H9 (cell line): ENCODE measurements at places on chromosomes 16 and 17. TPM values are rescaled to one million over a fixed set of nuclear protein-coding genes. Genes with fewer than 3 reads are reported as not detected.
A peak's percentile ranks its signal among the peaks of the same experiment; 100 is the strongest.

The KCNH6 gene
- total RNA-seq = 1.6 and 2.3 TPM in 2 replicates

DNA sequence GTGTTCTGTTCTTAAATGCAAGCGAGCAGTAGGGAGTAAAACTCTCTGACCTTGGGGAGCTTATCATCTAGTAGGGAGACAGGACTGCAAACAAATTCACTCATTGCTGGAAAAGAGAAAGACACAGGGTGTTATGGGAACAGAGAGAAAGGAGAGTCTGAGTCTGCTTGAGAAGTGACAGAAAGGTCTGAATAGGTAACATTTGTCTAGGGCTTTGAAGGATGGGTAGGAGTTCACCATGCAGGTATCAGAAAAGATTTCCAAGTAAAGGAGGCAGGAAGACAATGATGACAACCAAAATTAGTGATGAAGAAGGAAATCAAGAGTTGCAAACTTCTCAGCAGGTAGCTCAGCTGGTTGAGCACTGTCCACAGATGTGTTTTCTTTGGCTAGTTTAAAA lies 93.6 kb upstream of the GPR139 start:
- no peak for DNase-seq

- DNase-seq = peak; percentile 42
These were observed 4.1 kb downstream of the PRCD start for GRCh38 chr17:76543826-76544545.

DNA sequence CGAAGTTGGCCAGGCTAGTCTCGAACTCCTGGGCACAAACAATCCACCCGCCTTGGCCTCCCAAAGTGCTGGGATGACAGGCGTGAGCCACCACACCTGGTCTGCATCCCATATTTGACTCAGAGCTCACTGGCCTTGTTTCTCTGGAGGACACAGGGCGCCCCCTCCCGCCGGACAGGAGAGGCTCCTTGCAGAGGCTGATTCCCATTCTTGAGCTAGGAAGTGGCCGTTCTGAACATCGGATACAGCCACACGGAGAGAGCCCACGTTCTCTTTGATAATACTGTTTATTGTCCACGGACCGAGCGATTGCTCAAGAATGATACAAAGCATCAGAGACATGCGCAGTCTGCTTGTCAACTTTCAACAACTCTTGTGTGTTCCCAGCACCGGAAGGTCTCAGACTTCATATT lies 12.1 kb upstream of the USP36 start:
- peak; percentile 73 for DNase-seq

DNA sequence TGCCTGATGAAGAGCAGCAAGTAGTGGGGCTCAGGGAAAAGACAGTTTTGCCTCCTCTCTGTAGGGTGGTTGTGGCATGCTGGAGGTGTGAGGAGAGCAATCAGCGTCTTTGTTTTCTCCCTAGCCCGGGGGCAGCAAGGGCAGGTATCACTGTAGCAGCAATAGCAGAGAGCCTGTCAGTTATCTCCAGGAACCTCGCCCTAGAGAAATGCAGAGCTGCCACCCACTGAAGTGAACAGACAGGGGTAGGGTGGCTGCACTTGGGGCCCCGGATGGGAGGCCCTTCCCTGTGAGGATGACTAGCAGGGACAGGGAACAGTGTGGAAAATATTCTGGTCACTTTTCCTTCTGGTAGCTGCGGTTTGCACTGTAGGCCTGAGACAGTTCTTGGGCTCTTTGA lies 886.5 kb downstream of the CDH8 start:
- no peak for DNase-seq

- DNase-seq = no peak
These were observed 126.0 kb upstream of the SDK2 start for GRCh38 chr17:73770115-73770848.

- DNase-seq = no peak
These were observed 25.7 kb downstream of the GSE1 start for GRCh38 chr16:85638695-85639409.

DNA sequence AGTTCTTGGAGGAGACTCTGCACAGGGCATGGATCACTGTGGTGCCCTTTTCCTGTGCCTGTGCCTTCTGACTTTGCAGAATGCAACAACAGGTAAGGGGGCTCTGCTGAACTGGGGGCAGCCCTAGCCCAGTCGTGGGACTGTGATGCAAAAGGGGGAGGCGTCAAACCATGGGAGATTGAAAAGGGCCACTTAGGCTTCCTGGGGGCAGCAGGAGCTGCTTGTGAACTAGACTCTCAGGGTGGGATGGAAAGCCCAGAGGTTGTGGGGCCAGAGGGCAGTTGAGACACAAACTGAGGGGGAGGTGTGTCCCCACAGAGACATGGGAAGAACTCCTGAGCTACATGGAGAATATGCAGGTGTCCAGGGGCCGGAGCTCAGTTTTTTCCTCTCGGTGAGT lies 19.6 kb downstream of the ADGRG5 start:
- no peak for DNase-seq

DNA sequence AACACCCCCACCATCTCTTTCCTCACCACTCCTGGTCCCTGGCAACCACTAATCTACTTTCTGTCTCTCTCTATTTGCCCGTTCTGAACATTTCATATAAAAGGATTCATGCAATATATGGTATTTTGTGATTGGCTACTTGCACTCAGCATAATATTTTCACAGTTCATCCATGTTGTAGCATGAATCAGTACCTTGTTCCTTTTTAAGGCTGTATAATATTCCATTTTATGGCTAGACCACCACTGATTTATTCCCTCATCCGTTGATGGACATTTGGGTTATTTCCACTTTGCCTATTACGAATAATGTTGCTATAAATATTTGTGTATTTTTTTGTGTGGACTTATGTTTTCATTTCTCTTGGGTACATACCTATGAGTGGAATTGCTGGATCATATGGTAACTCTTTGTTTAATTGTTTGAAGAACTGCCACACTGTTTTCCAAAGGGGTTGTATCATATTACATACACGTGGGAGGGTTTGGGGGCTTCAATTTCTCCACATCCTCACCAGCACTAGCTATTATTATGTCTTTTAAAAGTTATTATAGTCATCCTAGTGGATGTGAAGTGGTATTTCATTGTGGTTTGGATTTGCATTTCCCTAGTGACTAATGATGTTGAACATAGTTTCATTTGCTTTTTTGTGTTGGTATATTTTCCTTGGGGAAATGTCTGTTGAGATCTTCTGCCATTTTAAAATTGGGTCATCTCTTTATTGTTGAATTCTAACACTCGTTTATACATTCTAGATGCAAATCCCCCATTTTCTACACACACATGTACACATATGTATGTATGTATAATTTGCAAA lies 26.3 kb downstream of the SEC14L5 start:
- no peak for DNase-seq

- peak; percentile 90 for DNase-seq
These were observed 6.9 kb upstream of the PIRT start for GRCh38 chr17:10844621-10845387.

The USP43 gene
- total RNA-seq = 5.2 and 5.5 TPM in 2 replicates

DNA sequence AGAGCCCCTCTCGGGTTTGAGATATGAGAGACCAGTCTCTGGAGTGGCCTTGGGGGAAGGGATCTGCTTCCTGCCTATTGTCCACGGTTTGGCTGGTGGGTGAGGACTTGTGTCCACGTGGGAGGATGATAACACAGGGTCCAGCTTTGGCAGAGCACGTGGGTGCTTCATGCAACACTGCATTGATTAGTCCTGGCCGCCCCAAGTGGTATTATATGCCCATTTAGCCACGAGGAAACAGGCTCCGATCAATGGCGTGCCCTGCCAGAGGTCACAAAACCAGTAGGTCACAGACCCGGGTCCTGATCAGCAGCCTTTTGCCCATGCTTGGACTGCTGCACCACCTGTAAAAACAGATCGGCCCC lies 141.6 kb downstream of the RGS9 start:
- DNase-seq = peak; percentile 31

GRCh38 chr17:1506649-1507267 lies 9.7 kb downstream of the INPP5K start:
- DNase-seq = no peak

- peak; percentile 55 for DNase-seq
These were observed 24.7 kb downstream of the IL21R start for GRCh38 chr16:27426423-27427408.

GRCh38 chr16:84803146-84803545 lies 16.6 kb upstream of the CRISPLD2 start:
- DNase-seq = no peak

DNA sequence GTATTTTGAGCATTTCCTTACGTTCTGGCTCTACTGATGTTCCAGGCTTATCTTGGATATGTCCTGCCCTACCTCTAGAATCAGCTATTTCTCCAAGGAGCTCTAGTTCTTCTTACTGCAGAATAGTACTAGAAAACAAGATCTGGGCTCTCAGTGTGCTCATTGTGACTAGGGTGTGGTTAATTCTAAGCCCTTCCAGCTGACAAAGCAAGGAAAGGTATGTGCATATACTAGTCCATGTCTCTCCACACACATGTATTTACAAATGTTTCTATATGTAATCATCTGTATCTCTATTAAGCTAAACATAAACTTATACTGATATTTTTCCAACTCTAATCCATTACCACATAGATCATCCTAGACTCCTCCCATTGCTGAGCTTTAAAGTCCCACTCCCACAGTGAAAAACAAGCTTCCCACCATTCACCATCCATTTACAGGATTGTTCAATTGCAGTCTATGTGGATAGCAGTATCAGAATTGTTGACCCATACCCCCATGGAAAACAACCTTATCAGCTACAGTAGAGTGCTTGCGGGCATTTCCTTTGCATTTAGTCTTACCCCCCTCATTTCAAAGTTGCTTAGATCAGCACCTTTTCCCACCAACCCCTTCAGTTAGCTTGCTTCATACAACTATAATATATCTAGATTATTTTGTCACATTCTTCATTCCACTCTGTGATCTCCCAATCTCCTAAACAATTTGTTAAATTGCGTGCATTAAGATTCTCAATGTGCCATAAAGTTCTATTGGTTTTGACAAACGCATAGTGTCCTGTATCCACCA lies 194.5 kb downstream of the SOX9 start:
- DNase-seq = no peak

DNA sequence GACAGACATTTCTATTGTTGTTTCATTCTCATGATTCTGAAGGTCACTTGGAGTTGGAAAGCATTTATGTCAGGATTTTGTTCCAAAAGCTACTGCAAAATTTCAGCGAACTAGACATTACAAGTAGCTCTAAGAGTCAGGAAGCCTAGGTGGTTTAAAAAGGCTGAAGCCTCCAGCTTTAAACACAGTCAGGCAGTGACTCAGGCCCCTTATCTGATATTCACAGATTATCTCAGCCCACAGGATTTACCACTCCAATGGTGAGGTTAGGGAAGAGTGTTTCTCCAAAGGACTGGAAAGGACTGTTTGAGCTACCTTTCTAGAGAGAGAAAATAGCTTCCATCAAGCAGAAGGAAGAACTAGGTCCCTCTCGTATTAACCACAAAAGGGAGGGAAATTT lies 624.4 kb upstream of the C16orf82 start:
- DNase-seq = no peak

DNA sequence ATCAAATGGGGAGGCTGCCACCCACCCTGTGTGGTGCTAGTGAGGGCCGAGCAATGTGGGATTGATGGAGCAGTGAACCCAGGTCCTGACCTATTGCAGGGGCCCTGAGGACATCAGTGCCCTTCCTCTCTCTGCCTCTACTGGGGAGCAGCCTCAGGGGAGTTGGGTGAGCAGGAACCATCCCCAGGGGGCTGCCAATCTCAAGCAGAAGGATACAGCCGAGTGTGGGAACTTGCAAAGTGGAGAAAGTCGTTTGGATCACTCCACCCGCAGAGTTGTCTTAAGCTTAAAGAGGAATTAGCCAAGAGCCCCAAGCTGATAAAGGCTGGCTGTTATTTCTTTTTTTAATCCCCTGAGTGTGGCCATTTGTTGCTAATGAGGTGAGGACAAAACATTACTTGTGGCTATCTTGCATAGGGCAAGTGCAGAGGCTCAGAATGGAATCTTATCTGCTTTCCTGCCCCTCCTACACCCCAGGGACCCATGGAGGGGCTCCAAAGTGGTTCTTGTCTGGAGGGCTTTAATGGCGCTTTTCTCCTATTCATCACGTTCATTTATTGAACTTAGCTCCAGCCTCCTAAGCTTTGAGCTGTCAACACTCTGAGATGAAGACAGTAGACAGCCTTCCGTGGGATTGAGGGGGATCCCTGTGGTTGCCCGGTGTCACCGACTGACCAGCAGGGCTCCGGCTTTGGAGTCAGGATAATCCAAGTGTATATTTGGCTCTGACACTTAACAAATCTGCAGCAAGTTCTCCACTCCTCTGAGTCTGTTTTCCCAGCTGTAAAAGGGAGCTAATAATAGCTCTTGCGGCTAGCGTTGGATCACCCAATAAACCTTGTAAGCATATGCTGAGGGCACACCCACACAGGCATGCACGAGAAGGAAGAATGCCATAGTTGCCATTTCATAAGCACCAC lies 45.1 kb downstream of the MYH11 start:
- DNase-seq = no peak

- DNase-seq = no peak
These were observed 1.1 kb downstream of the NDEL1 start for GRCh38 chr17:8436844-8437171.

DNA sequence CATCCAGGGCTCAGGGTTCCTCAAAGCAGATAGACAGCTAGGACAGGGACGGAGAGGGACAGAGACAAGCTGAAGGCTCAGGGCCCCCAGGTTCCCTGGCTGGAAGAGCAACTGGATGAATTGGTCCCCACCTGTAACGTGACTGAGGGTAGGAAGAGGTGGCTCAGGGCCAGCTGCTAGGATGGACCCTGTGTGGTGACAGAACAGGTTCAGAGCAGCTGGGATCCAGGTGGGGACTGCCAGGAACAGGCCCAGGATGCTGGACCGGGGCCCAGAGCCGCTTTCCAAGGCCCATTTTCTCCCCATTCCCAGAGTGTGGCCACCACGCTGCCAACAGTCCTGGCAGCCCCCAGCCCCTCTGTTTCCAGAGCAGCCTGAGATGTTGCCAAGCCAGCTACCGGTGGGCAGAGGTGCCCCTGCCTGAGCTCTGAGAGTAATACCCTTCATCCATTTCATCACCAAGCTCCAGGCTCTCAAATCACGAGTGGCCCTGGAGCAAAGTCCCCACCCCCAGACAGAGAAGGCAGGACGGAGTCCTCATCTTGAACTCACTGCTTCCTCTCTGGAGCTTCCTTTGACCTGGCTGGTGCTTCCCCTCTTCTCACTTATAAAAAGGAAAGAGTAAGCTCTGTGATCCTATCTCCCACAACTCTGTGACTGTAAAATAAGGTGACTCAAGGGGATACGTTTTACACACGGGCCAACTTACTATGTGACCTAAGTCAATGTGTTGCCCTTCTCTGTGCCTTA lies 79.6 kb downstream of the TMEM132E start:
- DNase-seq = no peak

The ALDH3A2 gene
- 94.2 and 100 TPM in 2 replicates for total RNA-seq

GRCh38 chr17:73482894-73483293 lies 161.4 kb downstream of the SDK2 start:
- DNase-seq = no peak

GRCh38 chr16:12677502-12677901 lies 126.2 kb downstream of the CPPED1 start:
- DNase-seq = no peak

The OR4D1 gene
- total RNA-seq = 0.11 and 0.15 TPM in 2 replicates

- DNase-seq = no peak
These were observed 29.4 kb downstream of the NARF start for GRCh38 chr17:82487910-82488309.

The MMP2 gene
- total RNA-seq = 22.4 and 23.1 TPM in 2 replicates

The HSF5 gene
- not detected in 2 replicates for total RNA-seq

GRCh38 chr16:29927070-29927905 lies 1.3 kb upstream of the KCTD13 start:
- DNase-seq = no peak

- DNase-seq = no peak
These were observed 30.3 kb downstream of the CACNA1H start for GRCh38 chr16:1182950-1183907.
